Fibroblast of villous mesenchyme (primary cell): ENCODE measurements at places on chromosomes 12 and 14.

- peak; percentile 99 for DNase-seq
Observed at GRCh38 chr14:96249029-96249428, 7.0 kb upstream of the BDKRB1 start.

DNA sequence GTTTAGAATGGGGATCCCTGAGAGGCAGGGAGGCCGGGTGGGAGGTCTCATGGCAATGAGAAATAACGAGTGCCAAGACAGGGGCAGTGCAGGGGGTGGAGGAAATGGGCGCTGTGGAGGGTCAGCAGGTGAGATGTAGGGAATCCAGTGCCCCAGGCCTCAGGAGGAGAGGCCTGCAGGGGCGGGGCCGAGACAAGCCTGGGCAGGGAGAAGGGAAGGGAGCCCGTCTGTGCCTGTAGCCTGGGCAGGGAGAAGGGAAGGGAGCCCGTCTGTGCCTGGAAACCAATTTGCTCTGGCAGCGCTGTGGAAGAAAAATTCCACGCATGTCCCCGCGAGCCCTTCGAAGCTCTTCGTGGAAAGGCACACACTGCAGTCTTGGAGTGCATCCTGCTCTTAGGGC, 10.6 kb upstream of the NCOR2 start:
- DNase-seq = no peak

DNA sequence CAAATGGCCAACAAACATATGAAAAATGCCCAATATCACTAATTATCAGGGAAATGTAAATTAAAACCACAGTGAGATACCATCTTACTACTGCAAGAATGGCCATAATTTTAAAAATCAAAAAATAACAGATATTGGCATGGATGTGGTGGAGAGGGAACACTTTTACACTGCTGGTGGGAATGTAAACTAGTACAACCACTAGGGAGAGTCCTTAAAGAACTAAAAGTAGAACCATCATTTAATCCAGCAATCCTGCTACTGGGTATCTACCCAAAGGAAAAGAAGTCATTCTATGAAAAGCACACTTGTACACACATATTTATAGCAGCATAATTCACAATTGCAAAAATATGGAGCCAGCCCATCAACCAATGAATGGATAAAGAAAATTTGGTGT, 459.7 kb downstream of the GXYLT1 start:
- no peak for DNase-seq

DNA sequence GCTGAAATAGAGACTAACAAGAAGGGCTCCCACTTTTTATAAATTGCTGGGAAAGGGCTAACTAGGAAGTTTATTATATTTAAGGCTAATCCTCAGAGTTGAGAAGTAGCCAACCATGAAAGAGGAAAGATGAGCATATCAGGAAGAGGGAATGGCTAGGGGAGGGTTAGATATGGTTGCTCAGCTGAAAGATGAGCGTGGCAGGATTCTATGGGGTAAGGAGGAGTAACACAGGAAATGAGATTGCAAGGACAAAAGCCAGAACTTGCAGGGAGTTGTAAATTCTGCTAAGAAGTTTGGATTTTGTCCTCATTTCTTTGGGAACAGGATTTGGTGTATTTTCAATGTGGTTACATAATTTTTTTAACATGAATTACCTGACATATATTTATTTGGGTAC, 127.4 kb upstream of the ATP2B1 start:
- peak; percentile 17 for DNase-seq

DNA sequence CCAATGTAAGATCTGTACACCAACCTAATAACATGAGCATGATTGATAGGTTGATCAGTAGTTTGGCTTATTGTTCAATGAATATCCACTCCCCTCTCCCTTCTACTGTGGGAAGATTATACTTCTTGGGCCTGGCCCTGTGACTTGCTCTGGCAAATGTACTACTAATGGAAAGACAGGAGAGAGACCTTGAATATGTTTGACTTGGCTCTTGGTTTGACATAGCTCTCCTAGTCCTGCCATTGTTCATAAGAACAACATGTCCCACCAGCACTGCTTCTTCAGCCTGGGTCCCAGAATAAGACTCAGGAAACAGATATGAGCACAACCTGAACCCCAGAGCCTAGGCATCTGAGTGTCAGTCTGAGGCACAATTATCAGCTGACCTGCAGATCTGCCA, 112.8 kb upstream of the RESF1 start:
- no peak for DNase-seq

GRCh38 chr12:127178052-127178451, 1088.9 kb upstream of the TMEM132C start:
- DNase-seq = no peak

DNA sequence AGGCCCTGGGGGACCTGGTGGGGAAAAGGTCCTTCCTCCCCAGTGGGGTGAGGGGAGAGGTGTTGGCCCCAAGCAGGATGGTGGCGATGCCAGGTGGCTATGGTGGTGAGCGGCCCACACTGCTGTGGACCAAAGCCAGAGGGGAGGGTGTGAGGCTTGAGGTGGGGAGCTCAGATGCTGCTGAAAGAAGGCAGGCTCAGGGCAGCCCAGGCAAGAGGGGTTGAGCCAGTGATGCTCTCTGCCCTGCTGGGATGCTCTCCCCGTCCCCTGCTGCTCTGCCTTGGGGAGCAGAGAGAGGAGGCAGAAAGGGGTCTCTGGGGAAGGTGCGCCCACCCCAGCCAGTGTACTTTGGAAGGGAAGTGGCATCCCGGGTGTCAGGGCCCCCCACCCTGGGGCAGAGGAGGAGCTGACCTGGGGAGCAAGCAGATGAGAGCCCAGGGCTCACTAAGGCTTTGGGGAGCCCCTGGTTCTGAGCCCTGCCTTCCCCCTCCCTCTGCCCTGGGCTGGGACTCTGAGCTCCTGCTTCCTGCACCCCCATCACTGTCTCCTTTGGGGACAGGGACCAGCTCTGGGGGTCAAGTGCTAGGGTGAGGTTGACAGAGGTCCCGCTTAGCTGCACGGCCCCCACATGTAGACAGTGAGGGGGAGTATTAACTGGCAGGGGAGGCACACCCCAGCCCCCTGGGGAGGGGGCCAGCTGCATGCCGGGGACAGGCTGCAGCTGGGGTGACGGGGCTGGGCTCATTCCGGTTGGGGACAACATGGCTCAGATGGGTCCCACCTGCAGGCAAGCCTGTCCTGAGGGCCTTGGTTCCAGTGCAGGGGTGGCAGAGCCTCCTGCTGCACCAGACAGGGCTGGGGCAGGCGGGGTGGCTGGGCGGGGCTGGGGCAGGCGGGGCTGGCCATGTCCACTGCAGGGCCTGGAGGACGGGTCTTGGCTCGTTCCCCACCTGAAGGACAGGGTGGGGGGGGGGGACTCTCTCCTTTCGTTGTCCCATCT, 124.4 kb downstream of the KIF26A start:
- no peak for DNase-seq

- DNase-seq = no peak
Observed at GRCh38 chr14:104931771-104932675, 7.3 kb downstream of the PLD4 start.

DNA sequence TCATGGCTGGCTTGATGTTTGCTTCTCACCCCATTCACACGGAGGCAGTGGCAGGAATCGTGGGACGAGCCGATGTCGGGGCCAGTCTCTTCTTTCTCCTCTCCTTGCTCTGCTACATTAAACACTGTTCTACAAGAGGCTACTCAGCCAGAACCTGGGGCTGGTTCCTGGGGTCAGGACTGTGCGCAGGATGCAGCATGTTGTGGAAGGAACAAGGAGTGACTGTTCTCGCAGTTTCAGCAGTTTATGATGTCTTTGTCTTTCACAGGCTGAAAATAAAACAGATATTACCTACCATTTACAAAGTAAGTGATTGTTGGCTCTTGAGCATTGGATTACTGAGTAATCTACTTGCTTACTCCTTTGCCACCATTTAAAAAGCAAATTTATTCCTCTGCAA, 170.6 kb downstream of the TMTC2 start:
- no peak for DNase-seq
